Pancreas (tissue), 10 donors: ENCODE measurements at places on chromosomes 16 and 17. TPM values are rescaled to one million over a fixed set of nuclear protein-coding genes. Genes with fewer than 3 reads are reported as not detected.

TMEM92 gene
- total RNA-seq, result 0.12 TPM

DNA sequence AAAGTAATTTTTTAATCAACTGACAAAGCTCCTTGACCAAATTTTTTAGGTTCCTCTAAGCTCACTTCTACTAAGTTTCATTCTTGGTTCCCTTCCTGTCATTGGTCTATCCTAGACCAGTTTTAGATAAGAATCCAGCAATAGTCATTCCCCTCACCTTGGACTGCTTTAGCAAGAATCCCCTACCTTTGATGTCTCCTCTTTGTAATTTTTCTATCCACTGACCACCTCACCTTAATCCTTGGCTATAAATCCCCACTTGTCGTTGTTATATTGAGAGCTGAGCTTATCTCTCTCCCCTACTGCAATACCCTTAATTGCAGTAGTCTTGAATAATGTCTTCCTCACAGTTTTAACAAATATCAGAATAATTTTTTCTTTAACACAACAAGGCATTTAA lies 107.2 kb downstream of the USP32 start:
- DNase-seq, result no peak

PRAC1 gene
- total RNA-seq, result not detected

- no peak for DNase-seq
Measured at GRCh38 chr16:27737513-27737912, 187.6 kb downstream of the KATNIP start.

DNA sequence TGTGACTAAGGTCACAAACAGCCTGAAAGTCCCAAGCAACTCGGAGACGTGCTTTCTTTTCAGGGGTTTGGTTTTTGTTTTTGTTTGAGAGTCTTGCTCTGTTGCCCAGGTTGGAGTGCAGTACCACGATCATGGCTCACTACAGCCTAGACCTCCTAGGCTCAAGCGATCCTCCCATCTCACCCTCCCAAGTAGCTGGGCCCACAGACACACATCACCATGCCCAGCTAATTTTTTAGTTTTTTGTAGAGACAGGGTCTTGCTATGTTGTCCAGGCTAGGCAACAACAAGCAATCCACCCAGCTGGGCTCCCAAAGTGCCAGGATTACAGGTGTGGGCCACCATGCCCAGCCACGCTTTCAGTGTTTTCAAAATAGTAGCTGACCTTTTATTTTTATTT lies 19.8 kb upstream of the GGA2 start:
- DNase-seq, result no peak

DNA sequence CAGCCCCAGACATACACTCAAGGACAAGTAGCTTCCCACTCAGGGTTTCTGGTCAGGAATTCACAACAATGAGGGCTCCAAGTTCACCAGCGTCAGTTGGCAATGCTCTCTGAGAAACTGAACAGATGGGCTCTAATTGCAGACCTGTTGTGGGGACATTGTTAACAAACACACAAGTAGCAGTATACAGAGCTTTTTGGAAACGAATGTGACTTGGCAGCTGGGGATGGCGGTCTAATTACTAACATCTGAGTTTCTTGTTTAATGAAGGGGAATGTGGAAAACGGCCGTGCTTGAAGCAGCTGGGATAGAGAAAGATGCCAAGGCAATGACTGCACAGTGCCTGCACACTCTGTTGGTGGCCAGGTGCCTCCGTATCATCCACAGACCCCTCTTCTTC lies 316.1 kb upstream of the IRX3 start:
- DNase-seq, result no peak

PIMREG gene
- 0.12 TPM for total RNA-seq

GRCh38 chr17:21100636-21101035 lies 26.1 kb upstream of the DHRS7B start:
- DNase-seq, result no peak

- DNase-seq, result peak; percentile 86
Measured at GRCh38 chr17:49515196-49515770, 20.2 kb downstream of the NGFR start.

- DNase-seq, result no peak
Measured at GRCh38 chr16:34648-34987, 18.8 kb downstream of the POLR3K start.

GRCh38 chr17:32826076-32826475 lies 50.8 kb downstream of the MYO1D start:
- no peak for DNase-seq

DNA sequence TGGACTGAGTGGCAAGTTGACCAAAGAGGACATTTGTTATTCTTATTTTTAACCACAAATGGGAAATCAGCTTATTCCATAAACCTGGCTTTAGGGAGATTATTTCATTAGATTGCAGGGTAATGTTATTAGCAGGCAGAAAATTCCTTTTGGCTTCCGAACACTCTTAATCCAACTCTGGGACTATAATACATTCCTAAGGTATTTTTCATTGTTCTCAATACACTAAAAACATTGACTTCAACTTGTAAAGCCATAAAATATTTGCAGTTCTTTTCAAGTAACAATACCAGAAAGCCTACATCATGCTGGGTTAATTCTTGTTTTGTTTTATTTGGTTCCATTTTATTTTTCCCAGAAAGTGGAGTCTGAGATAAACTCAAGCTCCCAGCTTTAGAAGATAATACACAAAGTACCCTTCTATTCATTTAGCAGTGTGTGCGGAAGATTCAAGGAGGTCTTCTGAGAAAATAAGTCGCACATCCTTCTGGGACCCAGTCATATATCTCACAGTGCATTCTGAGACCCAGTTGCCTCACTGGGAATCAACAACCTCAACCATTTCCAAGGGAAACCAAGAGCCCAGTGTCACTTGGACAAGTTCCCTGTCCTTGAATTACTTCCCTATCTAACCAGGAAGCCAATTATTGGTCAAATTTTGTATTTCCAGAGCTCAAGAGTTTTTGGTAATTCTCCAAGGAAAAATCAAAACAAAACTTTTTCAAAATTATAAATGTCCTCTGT lies 389.6 kb upstream of the DYNLRB2 start:
- DNase-seq, result no peak

GRCh38 chr17:72095316-72095715 lies 25.5 kb upstream of the SOX9 start:
- DNase-seq, result no peak

GRCh38 chr17:44269535-44270240 lies 1.8 kb upstream of the SLC4A1 start:
- no peak for DNase-seq

DNA sequence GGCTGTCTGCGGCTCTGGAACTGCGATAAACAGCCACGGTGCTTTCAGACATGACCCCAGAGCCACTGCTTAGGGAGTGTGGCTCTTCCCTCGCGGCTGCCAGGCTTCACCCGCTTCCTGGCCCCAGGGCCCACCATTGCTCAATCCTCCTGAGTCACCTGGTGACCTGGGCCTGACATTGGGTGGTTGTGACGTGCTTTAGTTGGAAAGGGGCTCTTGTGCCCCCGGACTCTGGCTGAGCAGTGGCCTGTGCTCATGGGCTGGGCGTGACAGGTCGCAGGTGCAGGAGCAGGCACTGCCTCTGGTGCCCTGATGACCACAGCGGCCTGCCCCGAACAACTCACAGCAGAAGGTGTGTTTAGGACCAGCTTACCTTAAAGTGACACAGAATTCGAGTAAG lies 8.6 kb upstream of the NUDT16L1 start:
- no peak for DNase-seq

CTRB2 gene
- 39,221 TPM for total RNA-seq

SSTR5 gene
- 0.19 TPM for total RNA-seq

KRT33A gene
- total RNA-seq, result not detected

CCL15 gene
- total RNA-seq, result 0.55 TPM

- DNase-seq, result no peak
Measured at GRCh38 chr17:9410301-9410700, 165.3 kb downstream of the STX8 start.

- no peak for DNase-seq
Measured at GRCh38 chr17:27513849-27514248, 57.6 kb downstream of the KSR1 start.

DNA sequence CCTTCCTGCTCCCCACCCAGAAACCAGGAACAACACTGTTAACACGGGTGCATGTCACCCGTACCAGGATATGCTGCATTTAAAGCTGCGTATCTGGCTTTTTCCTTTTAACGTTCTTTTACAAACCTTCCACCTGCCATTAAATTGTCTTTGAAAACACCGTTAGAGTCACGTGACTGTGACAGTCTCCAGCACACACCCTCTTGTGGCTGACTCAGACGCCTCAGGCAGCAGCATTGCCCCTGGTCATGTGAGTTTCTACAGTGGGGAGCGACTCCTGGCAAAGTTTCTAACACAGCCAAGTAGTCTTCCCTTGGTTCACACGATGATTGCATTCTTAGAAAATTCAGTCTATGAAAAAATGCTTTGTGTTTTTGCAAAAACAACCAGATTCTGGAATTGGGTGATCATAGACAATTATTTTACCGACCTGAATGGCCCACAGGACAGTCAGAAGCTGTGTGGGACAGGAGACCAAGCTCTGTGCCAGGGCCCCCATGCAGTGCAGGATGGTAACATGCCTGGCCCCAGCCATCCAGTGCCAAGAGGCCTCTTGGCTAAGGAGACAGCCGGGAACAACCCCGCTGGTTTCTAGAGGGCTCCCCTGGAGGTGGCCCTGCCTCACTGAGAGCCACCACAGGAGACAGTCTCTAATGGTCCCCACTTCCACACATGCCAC lies 199.1 kb downstream of the KATNIP start:
- DNase-seq, result no peak

FSCN2 gene
- 10.2 TPM for total RNA-seq

GRCh38 chr17:80824549-80825470 lies 166.8 kb upstream of the CHMP6 start:
- DNase-seq, result no peak

DNA sequence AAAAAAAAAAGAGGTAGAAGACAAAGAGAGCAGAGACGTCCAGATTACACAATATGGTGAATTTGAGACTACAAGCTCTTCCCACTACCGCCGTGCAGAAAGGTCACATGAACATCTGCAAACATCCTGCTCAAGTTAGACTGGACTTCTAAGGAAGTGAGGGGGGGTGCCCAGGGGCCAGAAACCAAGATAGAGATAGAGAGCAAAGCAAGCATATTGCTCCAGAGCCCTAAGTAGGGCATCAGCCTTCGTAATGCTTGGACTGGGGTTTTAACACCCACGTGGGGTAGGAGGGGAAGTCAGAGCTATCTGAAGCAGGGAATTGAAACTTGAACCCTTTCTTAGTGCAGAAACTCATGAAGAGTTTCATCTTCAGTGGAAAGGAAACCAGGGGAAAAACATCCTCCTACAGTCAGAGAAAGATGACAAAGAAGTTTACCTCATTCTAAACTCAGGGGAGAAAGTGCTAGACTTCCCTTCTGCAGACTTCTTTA lies 8.7 kb downstream of the CLEC19A start:
- no peak for DNase-seq
